ENCODE measurements at places on chromosomes 4 and X.

DNA sequence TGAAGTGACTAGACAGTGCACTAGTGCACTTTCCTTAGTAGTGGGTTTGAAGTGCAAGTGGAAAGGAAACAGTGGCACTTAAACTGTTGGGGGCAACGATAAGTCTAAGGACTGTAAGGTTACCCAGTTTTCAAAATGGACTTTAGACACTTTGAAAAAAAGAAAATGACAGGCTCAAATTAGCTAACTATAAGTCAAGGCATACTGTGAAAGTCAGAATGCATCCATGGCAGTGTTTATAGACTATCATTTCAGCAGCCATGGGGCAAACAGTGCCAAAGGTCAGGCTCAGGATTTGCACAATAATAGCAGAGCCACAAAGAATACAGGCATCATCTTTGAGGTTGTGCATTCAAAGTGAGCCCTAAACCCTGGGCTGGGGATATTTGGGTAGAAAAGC is 104.4 kb downstream of the CXCL13 start:
- no peak for DNase-seq

- no peak for DNase-seq
Observed at GRCh38 chr4:71974681-71975080, 57.1 kb upstream of the NPFFR2 start.

- no peak for DNase-seq
Observed at GRCh38 chr4:68865760-68866159, 50.0 kb downstream of the UGT2B10 start.

DNA sequence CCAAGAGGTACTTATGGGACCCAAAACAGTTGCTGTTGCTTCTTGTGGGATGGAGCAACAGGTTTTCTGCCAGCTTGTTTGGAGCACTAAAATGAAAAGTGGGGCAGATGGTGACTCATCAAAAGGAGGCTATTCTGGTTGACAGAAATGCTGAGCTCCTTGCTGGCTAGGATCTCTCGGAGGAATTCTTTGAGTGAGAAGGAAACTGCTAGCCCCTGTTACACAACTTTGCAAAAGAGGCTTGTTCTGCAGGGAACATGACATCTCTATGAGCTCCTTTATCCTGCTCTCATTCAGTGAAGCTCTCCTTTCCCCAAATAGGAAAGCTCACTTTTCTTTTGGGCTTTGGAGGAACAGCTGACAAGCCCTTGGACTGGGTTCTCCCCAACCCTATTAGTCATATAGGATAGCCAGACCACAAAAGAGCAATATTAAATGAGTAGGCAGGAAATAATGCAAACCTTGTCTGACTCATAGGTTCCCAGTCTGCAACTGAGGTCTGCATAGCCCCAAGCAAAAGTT is 108.3 kb downstream of the CDS1 start:
- no peak for DNase-seq

- DNase-seq: no peak
Observed at GRCh38 chr4:29619168-29619567, 1101.0 kb upstream of the PCDH7 start.

DNA sequence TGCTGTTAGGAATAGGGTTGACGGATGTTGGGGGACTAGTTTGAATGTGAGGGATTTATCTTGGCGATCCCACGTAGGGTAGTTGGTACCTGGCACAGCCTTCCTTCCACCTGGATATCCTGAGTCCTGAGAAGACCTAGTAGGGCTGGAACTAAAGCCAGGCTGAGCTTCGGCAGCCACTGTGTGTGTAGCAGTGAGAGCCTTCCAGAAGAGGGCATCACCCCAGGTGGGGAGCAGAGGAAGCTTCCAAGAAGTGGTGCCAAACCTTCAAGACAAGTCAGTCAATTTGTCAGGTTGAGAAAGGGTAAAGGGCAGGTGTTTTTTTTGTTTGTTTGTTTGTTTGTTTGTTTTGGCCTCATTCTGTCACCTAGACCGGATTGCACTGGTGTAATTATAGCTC is 1.2 kb upstream of the FGFBP2 start:
- no peak for DNase-seq

DNA sequence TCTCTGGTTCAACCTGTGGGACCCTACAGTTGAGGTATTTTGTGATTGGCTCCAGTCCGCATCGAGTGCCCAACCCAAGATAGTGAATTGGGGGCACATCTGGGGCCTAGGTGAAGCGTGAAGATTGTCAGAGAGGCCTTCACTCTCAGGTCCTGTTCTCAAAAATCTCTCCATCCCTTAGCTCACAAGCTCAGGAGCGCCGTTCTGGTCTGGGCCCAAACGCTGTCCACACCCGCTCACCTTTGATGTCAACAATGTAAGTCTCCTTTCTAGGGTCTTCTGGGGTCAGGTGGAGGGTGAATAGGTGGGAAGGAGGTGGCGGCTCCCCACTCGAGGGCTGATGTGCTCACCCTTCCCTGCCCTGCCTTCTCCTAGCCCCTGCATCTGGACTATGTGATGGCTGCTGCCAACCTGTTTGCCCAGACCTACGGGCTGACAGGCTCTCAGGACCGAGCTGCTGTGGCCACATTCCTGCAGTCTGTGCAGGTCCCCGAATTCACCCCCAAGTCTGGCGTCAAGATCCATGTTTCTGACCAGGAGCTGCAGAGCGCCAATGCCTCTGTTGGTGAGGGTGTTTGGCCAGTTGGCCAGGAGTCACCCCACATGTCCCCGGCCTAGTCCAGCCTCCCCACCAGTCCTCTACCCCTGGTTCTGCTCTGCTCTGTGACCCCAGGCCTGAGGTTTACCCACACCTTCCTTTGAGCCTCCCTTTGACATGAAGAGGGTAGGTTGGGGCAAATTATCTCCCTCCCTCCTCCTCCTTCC is 7.6 kb upstream of the CDK16 start:
- no peak for DNase-seq

DNA sequence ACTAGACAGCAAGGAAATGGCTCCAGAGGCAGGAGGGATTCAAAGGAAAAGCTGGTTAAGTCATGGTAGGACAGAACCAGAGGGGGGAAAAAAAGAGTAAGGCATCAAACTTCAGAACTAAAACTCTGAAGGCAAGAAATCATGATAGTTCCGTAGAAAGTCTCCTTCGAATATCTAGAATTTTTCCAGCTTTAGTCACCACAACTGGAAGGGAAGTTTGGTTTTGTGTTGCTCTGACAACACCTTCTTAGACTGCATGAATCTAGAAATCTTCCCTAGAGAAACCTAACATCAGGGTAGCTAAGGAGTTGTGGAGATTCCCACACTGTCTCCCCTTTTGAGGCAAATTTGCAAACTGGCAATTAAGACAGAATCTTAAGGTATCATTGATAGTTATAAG is 33.7 kb downstream of the AMMECR1 start:
- no peak for DNase-seq

GRCh38 chr4:73258436-73258685 is 237 bp downstream of the ANKRD17 start:
- no peak for DNase-seq

- DNase-seq: no peak
Observed at GRCh38 chrX:124208660-124209059, 123.8 kb upstream of the TEX13D start.

- no peak for DNase-seq
Observed at GRCh38 chr4:98262431-98262830, 1.2 kb downstream of the RAP1GDS1 start.

DNA sequence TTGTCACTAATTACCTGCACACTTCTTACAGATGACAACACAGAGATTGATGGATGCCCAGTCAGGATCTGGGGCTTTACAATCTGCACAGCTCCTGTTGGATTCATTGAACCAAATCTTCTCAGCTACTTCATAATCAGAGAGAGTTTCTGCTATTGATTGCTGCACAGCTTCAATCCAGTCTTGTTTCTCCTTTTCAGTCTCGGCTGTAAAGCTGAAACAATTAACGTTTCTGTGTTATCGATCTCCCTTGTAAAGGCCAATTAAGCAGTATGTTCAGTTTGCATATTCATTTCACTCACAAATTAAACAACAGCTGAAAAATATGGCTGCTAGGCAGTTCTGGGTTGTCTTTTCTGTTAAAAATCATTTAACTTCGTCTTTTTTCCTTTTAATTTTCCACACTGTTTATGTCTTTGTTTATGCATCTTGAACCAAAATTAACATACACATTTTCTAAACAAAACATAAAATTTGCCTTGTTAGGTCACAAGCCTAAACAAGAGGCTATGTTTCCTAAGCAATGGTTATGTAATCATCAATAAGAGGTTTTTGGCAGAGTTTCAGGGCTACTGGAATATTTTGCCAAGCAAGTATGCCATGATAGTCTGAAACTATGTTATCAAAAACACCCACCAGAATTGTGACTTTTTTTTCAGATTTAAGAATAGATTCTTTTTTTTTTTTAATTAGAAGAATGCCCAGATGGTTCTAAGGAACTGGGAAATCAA is 79.2 kb downstream of the ARAP2 start:
- DNase-seq: no peak
